ENCODE measurements at places on chromosomes 3 and 15. TPM values are rescaled to one million over a fixed set of nuclear protein-coding genes. Genes with fewer than 3 reads are reported as not detected.

Gene IFRD2
- total RNA-seq: 69.2 TPM

Gene SGO1
- total RNA-seq: 33.3 TPM

Gene SPINK8
- not detected for total RNA-seq

Gene CLK3
- total RNA-seq: 79.2 TPM

DNA sequence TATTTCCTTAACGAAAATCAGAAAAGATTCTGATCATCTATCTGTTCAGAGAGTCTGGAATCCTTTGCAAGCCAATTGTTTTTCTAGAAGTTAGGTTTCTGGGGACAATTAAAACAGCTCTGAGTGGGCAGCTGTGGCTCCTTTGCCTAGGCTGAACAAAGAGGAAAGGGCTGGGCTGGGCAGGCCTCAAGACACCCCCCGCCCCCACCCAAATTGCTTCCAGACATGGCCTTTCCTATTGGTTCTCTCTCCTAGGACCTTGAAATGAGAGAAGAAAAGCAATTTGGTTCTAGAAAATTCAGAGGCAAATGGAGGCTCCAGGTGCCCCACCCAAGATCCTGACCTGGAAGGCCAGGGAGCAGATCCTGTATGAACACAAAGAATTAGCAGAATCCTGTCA is 2.3 kb upstream of the ADPGK start:
- DNase-seq: no peak

GRCh38 chr3:119236756-119237155 is 3.9 kb downstream of the B4GALT4 start:
- DNase-seq: no peak

DNA sequence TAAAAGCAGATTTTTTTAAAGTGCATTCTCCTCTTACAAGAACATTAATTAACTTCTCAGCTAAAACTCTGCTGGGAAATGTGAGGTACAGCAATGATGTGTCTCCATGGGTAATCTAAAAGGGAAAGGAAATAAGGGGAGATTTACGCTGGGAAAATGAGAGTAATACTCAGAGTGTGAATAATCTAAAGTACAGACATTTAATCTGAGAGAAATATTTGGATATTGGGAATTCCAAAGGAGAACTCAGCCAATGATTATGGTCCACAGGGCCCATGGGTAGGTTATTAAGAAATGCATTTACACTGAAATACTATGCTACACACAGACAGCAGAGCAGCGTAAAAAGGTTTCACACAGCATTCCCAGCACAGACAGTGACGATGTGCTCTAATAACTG is 229.9 kb downstream of the MAGI1 start:
- DNase-seq: no peak

- no peak for DNase-seq
These were observed 95.2 kb downstream of the AQP9 start for GRCh38 chr15:58233341-58233740.

GRCh38 chr3:133855772-133856171 is 39.9 kb downstream of the RAB6B start:
- no peak for DNase-seq

GRCh38 chr15:99963096-99963825 is 230.0 kb upstream of the LYSMD4 start:
- DNase-seq: no peak

DNA sequence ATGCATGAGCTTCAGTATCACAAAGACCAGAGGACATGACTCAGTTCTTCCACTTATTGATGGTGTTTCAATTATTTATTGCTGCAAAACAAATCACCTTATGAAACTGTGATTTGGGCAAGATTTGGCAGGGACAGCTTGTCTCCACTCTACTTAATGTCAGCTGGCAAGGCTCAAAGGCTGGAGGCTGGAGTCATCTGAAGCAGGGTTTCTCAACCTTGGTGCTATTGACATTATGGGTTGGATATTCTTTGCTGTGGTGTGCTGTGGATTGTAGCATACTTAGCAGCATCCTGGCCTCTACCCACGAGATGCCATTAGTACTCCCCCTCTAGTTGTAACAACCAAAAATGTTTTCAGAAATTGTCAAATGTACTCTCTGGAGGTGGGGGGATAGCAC is 138.8 kb upstream of the PEX5L start:
- no peak for DNase-seq

GRCh38 chr15:79778378-79778990 is 118.3 kb downstream of the MTHFS start:
- no peak for DNase-seq

GRCh38 chr15:96273317-96274086 is 57.0 kb upstream of the NR2F2 start:
- DNase-seq: no peak

DNA sequence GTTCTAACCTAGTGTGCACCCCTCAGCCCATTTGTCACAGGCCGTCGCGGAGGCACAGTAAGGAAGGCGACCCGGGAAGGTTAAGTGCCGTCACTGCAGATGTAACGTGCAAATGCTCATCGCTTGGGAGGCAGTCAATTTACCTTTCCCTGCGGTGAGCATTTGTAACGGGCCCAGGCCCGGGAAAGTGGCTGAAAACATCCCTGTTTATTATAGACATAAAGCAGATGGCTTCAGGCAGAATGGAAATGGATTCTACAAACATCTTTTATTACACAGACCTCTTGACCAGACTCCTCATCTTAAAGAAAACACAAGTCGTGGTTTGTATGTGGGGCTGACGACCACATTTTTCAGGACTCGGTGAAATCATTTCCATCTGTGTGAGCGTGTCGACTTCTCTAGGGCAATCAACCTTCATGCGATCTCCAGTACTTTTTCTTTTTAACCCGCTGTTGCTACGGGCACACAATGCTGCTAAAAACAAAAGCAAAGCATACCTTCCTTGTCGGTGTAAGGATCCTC is 43.6 kb downstream of the NMNAT3 start:
- DNase-seq: no peak

- no peak for DNase-seq
These were observed 101.1 kb upstream of the CCNL1 start for GRCh38 chr3:157261000-157261399.

Measured in neural crest cell (in vitro differentiated cells).